Mucosa of descending colon (tissue), 3 donors: ENCODE measurements at places on chromosomes 7 and 10. TPM values are rescaled to one million over a fixed set of nuclear protein-coding genes. Genes with fewer than 3 reads are reported as not detected.

GRCh38 chr10:26214004-26214403 is 2.6 kb upstream of the GAD2 start:
- no peak for DNase-seq

DNA sequence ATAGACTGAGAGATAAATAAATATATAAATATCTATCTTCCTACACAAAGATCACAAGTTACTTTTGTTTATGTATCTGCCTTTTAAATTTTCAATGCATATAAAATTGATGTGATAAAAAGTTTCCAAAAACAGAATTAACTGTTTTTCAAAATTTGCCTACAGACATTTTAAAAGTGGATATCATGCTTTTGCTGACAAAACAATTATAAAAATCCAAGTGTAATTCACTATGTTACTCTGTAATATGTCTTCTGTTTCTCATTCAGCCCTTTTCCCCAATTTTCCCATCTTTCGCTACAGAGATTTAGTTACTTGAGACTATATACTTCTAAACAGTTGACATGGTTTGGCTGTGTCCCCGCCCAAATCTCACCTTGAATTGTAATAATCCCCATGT is 37.7 kb downstream of the SLC25A13 start:
- DNase-seq: no peak

DNA sequence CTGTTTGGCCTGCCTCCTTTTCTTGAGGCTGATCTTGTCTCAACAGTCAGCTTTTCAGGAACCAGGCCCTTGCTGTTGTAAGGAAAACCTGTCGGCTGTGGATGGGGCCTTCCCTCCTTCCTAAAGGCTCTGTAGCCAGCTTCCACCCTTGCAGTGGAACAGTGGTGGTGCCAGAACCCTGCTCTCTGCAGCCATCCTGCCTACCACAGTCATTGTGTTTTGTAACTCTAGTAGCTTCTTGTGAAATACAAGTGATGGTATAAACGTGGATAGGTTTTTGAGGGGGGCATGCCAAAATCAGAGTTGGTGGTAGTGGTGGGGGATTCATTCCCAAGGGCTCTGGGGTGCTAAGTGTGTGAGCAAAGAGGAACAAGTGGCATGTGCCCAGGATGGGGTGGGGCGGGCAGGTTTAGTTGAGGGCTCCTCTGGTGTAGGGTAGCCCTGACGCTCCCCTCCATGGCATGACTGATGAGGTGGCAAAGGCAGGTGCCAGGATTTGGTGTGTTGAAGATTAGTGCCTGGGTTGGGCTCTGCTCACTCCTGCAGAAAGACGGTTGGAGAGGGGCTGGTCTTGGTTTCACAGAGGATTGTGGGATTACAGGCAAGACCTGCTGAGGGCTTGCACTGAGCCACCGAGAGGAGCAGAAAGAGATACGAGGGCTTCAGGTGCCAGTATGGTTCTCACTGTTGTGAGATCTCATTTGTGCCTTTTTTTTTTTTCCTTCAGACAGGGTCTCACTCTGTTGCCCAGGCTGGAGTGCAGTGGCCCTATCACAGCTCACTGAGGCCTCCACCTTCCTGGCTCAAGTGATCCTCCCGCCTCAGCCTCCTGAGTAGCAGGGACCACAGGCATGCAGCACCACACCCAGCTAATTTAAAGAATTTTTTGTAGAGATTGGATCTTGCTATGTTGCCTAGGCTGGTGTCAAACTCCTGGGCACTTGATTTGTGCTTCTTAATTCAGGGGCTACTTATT is 7.4 kb downstream of the TSPAN14 start:
- DNase-seq: peak; percentile 54

GRCh38 chr7:461453-462172 is 58.0 kb downstream of the PDGFA start:
- peak; percentile 20 for DNase-seq

OIT3 gene
- total RNA-seq: 0.12 TPM

UNC5B gene
- total RNA-seq: 17.4 TPM

DNA sequence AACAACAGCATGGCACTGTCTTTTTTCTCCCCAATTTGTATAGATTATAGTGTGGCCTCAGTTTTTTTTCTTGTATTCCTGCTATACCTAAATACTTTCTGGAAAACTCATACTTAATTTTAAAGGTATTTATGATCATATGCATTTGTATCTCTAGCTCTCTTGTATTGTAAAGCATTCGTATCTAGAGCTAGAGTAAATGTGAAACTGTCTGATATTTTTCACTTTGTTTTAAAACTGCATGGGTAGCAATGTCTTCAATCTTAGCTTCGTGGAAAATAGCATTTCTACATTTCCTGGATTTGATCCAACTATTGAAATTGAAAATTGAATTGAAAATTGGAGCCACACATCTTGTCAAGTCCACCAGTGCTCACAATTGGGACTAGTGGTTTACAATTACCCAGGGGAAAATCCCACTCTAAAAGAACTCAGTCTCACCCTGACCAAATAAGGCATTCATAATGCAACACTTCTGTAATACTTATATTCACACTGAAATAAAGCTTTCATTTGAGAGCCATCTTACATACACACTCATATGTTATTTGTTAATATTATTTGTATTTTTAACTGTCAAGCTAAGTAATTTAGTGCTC is 51.3 kb upstream of the KLF6 start:
- DNase-seq: no peak

PTPRZ1 gene
- 9.1 TPM for total RNA-seq

DNA sequence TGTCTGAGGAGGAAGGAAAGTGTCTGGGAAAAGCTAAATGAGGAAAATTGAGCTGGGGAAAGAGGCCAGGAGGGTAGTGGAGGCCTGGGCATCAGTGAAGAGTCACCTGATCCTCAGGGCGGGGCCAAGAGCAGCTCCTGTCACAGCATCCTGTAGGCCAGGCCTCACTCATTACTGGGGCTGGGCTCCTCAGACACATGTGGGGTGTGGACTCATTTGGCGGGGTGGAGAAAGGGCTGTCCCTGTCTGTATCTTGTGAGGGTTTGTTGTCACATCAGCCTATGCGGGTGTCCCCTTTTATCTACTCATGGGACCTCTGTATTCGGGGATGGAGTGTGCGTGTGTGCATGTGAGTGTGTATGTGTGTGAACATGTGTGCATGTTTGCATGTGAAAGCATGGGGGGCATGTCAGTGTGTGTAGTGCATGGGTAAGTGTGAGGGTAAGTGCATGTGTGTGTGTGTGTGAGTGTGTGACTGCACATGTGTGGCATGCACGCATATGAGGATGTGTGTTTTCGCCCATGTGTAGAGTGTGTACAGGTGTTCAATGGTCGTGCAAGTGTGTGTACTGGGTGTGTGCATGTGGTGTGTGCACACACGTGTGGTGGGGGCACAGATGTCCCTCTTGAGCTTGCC is 67.8 kb downstream of the RAMP3 start:
- DNase-seq: no peak

DNA sequence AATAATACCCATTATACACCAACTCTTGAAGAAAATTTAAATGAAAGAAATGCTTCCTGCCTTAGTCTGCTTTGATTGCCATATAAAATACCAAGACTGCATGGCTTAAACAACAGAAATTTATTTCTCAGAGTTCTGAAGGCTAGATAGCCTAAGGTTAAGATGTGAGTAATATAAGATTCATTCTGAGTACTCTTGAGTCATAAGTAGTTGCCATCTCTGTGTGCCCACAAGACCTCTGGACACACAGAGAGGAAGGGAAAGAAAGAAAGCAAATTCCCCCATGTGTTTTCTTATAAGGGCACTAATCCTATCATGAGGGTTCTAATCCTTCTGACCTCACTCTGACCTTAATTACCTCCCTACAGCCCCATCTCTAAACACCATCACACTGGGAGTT is 201.2 kb downstream of the PTN start:
- DNase-seq: no peak

PLEKHS1 gene
- total RNA-seq: 19.3 TPM

FGL2 gene
- 21.3 TPM for total RNA-seq

DNA sequence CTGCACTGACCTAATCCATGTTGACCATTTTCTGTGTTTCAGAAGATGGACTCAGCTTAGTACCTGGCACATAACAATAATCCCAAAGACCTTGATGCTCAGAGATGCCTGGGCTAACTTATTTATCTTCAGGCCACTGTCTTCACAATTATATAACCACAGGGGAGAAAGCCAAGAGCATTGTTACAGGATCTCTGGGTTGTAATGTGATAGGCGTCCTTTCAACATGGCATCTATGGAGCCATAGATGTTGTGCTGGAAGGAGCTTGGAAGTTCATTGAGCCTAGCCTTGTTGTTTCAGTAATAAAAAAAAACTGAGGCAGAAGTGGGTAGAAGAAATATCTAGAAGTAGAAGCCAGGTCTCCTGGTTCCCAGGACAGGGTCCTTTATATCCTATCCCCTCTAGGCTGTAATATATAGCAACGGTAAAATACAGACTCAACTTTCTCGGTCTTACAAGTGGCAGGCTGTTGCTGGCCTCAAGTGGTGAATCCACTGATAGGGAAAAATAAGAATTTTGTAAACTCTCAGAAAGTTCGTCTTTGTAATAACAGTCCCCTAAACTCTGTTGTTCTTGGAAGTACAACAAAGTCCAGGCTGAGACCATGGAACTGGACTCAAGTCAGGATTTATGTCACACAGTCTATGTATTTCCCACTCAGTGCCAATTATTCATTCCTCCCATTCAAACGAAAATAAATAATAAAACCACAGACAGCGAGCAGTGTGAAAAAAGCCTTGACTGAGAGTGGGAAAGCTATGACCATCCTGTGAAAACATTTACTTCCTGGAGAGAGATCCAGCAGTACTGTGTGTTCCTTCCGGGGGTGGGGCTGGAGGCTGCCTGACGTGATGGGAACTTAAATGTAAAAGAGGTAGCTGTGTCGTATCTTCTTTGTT is 277.6 kb downstream of the REEP3 start:
- peak; percentile 63 for DNase-seq

DNA sequence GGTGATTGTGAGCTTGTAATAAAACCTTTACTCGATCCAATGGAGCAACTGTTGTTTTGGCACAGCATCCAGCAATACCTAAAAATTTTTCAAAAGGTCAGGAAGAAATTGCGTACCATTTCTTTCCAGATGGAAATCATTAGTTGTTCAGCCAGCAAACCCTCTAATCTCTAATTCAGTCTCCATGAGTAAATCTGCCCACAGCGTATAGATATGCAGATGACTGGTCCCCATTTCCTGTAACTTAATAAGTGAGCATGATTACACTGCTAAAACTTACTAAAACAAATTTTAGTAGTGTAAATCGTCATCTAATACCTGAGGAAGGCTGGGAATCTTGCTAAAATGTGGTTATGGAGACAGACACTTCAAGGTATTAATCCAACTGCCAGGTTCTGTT is 10.6 kb downstream of the SLC25A16 start:
- no peak for DNase-seq

GRCh38 chr7:13072014-13072413 is 384.6 kb downstream of the ARL4A start:
- no peak for DNase-seq

DNA sequence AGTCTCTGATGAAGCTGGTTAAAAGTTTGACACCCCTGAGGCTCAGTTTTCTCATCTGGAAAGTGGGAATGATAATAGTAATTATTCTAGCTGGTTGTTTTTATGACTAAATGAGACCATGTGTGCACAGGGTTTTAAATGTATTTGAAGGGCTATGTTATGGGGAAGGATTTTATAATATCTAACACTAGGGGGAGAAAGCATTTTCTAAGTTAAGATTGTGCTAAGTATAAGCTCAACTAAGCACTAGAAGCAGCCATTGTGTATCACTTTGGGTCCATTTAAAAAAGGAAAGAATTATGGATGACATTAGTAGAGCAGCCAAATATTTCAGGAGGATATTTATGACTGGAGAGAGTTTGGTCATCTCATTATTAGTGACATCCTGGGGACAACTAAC is 49.5 kb upstream of the CREB5 start:
- no peak for DNase-seq

DNA sequence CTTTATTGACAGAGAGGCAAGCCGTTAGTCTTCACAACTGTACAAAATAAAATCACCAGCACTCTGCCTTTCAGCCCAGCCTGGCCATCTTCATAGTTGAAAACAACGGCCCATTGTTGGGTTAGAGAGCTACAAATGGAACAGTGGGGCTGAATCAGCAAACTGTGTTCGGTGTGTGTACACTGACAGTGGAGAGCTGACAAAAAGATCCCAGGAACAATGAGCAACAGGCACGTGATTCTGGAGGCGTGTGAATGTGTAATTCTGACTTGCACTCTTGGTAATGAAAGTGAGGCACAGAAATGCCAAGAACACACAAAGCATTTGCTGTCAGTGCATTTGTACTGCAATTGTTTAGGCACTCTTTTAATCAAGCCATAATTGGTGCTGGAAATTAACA is 303.7 kb downstream of the WDR11 start:
- DNase-seq: no peak

SPDYE9 gene
- total RNA-seq: not detected

SUPV3L1 gene
- 27.5 TPM for total RNA-seq

- DNase-seq: no peak
Observed at GRCh38 chr7:14760730-14761478, 141.6 kb downstream of the DGKB start.

GRCh38 chr7:73701357-73701995 is 18.0 kb downstream of the STX1A start:
- no peak for DNase-seq

ATRNL1 gene
- 0.58 TPM for total RNA-seq

MKLN1 gene
- total RNA-seq: 66.1 TPM

LIPM gene
- not detected for total RNA-seq

GRCh38 chr10:131391936-131392335 is 80.4 kb upstream of the TCERG1L start:
- no peak for DNase-seq

NUDCD3 gene
- total RNA-seq: 66.3 TPM

DNA sequence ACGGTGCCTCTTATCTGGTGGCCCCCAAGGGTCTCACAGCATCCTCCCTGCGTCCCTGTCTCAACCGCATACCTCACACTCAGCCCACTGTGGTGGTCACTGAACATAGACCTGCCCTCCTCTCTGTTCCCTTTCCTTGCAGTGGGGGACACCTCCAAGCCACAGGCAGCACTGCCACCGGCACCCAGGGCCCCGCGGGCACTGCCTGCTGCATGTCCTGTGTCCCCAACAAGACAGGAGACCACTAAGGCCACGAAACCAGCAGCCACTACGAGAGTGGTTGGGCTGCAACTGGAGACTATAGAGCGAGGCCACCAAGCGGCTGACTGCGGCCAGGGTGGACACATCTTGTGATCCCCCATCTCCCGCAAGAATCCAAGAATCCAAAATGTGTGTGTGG is 15.3 kb downstream of the BRI3 start:
- no peak for DNase-seq

GPR26 gene
- not detected for total RNA-seq

DNA sequence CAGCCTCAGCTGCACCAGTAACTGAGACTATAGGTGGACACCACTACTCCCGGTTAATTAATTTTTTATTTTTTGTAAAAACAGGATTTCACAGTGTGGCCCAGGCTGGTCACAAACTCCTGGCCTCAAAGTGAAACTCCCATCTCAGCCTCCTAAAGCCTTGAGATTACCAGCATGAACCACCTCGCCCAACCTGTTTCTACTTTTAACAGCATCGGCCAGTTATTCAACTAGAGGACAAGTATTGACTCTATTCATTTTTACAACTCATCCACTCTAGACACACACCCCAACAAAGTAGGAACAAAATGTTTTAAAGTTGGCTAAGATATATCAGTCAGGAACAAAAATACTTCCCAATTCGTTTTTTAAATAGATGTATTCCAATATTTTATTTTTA is 334.8 kb downstream of the PARD3 start:
- no peak for DNase-seq

C10orf143 gene
- total RNA-seq: 10.4 TPM
